ENCODE measurements at places on chromosomes 7 and 10.
A peak's percentile ranks its signal among the peaks of the same experiment; 100 is the strongest.

DNA sequence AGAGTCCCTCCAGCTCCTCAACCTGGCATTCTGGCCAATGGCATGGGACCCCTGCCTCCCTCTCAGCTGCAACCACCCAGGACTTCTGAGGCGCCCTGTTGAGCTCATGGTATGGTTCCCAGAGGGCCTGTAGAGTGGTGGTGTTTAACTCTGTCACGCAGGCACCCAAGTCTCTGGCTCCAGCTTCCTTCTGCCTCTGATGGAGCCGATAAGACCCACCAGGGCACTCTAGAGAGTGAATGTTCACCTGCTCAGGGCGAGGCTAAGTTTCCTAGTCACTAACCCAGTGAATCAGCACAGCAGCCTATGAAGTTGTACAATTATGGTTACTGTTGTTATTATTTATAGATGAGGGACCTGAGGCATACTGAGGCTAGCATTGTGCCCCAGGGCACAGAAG lies 120.4 kb downstream of the ZMIZ1 start:
- DNase-seq: no peak

- DNase-seq: no peak
Observed at GRCh38 chr10:52563360-52563759, 209.2 kb downstream of the MBL2 start.

GRCh38 chr7:28362812-28363211 lies 49.5 kb upstream of the CREB5 start:
- DNase-seq: no peak

GRCh38 chr7:46213154-46213537 lies 292.1 kb upstream of the IGFBP3 start:
- DNase-seq: no peak

DNA sequence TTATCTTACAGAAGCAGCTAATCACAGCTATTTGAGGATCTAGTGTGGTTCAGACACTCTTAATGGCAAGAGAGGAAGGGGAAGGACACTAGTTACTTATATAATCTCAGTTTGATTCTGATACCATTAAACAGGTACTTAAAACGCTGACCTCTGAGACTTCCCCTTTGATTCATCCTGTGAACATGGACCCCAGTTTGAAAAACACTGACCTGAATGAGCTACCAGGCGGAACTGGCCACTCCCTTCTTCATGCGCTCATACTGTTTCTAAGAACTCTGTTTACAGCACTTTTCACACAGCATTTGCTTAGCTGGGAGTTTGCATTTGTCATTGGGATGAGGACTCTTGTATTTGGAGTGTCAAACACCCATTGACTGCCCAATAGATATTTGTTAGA lies 45.7 kb downstream of the BEND7 start:
- DNase-seq: no peak

DNA sequence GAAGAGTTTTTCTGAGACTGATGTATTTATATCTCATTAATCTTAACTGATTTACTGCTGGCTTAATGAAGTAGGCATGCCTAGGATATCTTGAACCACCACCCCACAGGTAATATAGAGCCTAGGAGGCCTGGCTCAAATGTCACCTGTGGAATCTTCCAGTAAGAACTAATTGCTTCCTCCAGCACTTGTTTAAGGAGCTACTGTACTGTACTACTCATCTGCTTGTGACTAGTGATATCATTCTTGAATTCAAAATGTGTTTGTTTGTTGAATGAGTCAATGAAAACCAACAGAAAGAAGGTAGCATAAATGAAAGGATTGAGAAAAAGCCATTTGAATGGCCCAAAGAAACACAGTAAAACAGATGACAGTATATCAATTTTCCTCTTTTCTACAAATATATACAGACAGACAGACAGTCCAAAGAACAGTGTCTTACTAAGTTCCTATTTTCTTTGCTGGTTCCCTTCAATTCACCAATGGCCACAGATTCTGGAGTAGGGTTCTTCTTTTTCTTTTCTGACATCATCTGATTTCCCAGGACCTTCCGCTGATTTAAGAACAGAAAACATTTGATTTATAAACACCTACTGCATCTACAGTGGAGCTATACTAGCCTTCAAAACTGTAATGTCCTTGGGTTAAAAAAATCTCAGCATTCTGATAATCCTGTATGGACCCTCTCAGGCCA lies 43.7 kb upstream of the SLIT1 start:
- no peak for DNase-seq

GRCh38 chr7:5334671-5335070 lies 51.9 kb downstream of the SLC29A4 start:
- no peak for DNase-seq

GRCh38 chr10:107814865-107815487 lies 650.5 kb upstream of the SORCS1 start:
- DNase-seq: peak; percentile 63

DNA sequence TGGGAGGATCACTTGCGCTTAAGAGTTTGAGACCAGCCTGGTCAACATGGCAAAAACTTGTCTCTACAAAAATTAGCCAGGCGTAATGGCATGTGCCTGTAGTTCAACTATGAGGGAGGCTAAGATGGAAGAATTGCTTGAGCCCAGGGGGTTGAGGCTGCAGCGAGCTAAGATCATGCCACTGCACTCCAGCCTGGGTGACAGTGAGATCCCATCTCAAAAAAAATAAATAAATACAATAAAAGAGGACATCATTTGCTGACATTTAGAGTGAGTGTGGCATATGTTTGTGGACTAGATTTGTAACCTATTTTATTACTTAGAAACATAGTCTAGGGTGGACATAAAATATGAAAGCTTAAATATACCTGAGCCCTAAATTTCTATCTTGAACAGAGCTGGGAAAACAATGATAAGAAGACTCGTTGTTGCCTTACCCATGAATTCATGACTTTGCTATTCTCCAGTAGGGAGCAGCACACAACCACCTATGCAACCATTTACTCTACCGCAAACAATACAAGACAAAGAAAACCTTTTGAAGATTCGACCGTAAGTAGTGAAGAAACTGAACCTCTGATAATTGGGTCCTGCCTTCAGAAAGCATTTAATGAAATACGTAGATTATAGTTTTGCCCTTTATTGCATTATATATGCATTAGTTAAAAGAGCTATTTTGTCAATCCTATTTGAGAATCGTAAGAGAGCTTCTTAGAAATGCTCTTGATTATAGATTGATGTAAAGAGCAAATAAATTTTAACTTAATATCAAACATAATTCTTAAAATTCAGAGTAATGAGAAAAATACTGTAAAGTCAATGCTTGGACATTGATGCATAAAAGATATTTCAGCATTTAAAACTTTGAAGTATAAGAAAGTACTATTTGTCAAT lies 83.5 kb downstream of the GNAT3 start:
- DNase-seq: peak; percentile 49

- DNase-seq: no peak
Observed at GRCh38 chr10:102236006-102236405, 5.3 kb downstream of the PITX3 start.

DNA sequence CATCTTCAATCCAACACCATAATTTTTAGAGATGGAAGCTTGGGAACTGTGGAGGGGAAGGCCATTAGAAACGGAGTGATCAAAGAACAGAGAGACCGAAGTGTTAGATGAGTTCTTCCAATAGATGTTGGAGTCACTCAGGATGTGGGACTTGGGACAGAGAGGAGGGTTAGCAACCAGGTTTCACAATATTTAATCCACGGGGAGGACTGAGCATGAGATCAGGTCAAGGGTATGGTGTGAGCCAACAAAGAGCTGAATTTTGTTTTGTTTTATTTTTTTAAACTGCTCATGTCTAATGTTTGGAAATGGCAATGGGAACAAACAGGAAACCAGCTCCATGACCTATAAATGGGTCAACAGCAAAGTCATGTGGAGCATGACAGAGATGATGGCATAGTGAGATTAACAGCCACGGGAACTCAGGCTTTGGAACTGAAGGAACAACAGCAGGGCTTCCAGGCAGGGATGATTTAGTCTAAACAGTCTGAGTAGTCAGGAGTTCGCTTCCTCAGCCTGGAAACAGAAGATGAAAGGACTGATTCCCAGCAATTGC lies 38.9 kb upstream of the AMPH start:
- no peak for DNase-seq

DNA sequence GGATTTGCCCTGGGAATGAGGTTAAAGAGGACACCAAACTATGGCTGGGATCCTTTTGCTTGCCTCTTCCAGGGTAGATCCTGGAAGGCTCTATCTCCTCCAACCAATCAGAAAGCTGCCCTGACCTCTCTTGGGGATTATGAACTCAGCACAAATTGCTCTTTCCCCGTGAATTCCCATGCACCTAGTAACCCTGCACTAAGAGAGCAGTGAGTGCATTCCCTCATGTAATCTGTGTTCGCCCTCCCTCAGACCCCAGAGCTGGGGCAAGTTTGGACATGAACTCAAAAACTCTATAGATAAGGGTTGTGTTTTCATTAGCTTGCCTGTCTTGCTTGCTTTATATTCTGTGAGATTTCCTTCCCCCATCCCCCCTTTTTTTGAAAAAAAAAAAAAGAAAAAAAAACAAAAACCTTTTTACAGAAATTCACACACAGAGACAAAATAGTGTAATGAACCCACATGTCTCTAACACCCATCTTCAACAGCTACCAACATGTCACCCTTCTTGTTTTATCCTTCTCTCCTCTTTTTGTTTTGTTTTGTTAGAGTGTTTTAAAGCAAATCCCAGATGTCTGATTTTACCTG lies 225.5 kb upstream of the TCF7L2 start:
- peak; percentile 59 for DNase-seq

- DNase-seq: no peak
Observed at GRCh38 chr7:24019841-24020240, 264.1 kb upstream of the NPY start.

- no peak for DNase-seq
Observed at GRCh38 chr7:71772779-71773178, 639.4 kb downstream of the CALN1 start.

GRCh38 chr10:5697342-5697741 lies 12.7 kb downstream of the TASOR2 start:
- DNase-seq: no peak

DNA sequence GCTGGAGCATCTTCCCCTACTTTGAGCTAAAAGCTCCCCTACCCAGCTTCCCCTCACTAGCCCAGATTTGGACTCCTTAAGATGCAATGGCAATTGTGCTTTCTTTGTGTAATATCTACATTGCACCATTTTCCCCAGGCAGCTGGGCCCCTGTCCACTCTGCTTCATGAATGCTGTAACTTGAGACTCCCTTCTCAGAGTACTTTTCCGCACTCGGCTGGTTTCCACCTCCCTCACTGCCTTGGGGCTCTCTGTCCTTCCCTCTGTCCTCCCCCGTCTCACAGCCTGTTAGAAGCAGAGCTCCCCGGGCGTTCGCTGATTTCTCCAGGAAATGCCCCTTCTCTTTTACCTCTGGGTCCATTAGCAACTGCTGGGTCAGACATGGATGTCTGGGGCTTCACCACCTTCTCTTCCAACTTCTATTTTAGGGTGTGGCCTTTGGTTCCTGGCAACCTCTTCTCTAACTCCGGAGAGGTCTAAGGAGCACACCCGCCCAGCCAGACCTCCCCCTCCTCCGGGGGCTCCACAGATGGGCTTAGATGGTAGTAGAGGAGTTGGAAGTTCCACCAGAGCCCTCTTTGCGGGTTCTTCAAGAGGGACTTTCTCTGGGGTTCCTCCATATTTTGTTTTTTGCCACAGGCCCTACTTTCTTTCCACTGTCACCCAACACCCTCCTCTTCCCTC lies 2.9 kb upstream of the TMEM72 start:
- peak; percentile 47 for DNase-seq

GRCh38 chr10:49243610-49244283 lies 55.2 kb upstream of the C10orf71 start:
- no peak for DNase-seq

GRCh38 chr10:5775685-5776084 lies 37.5 kb downstream of the GDI2 start:
- DNase-seq: no peak

DNA sequence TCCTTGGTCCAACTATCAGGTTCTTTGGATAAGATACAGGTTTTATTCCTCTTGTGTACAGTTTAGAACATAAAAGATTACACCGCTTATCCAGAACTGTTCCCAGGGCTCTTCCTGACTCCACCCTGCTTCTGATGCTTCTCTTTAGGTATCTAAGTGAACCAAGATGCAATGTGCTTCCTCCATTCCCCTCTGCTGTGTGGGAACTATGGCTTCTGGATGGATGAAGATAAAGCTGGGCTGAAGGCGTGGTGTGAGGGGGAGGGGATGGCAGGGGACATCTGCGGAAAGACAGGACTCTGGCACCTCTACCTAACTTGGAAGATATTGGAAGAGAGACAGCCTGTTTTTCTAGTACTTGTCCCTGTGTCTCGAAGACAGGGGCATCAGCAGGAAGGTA lies 209.9 kb upstream of the TBX20 start:
- DNase-seq: no peak

Data from HEK293T (cell line).